ENCODE measurements at places on chromosomes 1 and 21.

GRCh38 chr1:239761509-239761908 lies 330.2 kb upstream of the FMN2 start:
- DNase-seq = no peak

DNA sequence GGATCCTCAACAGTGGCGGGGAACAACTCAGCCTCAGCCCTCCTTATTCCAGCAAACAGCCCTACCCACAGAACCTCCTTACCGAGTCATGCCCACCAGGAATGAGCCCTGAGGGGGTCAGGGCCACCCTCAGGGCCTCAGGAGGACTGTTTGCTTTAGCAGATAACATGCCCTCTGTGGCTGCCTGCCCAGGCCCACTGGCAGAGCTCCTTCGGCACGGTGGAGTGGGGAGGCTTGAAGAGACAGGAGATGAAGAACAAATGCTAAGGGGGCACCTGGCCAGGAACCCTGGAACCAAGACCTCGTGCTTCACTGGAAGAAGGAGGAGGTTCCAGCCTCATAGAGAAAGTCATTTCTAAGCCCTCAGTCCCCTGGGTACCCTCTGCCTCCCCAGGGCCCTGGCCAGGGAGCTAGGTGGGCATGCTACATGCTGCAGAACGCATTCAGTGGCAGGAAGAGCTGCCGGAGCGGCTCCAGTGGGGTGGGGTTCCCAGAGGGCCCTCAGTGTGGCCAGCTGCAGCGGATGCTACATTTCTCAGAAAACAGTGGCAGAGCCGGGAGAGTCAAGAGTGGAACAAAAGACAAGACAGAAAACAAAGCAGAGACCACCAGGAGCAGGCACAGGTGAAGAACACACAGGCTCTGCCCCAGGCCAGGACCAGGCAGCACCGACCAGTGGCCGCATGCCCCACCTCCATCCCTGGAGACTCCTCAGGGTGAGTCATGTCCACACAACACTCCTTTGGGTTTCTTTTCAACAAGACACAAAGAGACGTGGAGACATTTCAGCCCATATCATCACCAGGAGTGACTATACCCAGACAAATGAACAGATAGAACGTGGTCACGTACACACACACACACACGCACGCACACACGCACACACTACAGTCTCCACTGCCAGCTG lies 39.8 kb downstream of the RIMS3 start:
- no peak for DNase-seq

DNA sequence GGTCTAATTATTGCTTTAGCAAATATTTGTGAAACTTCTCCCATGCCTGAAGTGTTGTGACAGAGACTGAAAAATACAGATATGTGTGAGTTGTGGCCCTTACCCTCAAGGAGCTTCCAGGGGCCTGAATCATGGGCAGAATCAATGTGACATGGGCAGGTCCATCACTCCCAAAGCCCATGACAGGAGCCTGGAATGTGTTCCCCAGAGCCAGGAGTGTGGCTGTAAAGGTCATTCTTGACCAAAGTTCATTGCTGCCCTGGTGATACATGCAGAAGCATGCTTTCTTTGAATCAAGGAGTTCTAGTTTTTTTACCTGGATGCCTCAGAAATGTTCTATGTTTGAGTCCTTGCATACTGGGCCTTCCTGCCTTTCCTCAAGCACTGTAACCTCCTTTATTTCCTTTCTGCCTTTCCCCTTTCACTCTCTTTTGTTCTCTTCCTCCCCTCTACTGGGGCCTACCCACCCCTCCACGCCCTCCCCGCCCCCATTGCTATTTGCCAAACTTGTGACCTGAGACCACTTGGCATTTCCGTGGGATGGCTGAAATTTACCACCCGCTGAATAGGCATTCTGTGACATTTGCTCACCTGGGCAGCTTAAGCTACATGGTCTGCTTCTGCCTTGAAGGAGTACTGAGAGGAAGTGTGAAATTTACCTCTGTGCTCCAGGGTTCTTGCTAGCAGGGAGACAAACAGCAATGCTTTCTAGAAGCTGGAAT lies 19.7 kb downstream of the PBX1 start:
- no peak for DNase-seq

DNA sequence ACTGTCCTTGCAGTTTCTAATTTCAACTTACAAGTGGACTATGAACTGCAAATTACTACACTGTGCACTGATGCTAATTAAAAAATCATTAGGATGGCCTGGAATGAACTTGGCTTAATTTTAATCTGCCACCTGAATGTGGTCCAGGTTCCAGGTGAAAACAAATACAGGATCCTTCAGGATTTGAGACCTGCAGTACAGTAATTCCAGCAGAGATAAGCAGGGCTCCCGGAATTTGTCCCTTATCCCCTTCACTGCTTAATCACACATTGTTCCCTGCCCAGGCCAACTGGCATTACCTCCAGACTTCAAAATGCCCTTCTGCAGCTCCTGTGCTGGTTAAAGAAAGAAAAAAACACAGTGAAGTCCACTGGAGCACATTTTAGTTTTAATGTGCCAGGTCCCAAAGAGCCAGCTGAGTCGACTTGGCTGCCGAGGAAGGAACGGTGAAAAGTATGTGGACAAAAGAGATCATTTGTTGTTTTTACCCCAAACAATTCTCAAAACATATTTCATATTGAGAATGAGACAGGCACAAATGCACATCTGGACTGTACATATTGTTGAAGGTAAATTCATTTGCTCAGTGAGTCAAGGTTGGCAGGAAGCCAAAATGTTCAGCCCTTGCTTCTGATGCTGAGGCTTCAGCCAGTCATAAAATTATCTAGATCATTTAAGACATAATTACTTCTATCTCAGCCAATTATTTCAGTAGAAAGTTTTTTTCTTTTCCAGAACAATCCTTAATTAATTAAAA lies 28.3 kb downstream of the DEGS1 start:
- DNase-seq = no peak

GRCh38 chr1:211789641-211790464 lies 40.7 kb downstream of the LPGAT1 start:
- no peak for DNase-seq

GRCh38 chr1:182662121-182662890 lies 22.1 kb downstream of the RGS8 start:
- DNase-seq = no peak

DNA sequence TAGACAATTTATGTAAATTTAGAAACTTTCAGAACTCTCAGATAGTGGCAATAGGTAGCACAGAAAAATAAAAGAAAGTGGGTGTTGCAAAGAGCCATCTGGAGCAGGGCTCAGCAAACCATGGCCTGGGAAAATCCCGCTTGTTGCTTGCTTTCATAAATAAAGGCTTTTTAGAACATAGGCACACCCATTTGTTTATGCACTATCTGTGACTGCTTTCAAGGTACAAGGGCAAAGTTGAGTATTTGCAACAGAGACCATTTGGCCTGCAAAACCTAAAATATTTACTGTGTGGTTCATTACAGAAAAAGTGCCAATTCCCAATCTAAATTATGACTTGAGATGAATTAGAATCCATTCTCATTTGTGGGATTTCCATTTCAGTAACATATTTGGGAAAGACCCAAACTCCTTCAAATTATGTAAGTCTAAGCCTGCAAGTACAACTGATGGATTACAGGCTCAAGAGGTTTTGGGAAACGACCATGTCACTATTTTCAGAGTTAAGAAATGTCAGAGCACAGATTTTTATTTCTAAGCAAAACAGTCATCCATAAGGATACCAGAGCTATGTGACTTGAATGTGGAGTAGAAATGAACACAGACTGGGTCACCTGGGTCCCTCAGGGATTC lies 43.5 kb upstream of the DPT start:
- no peak for DNase-seq

GRCh38 chr1:45263132-45263531 lies 56.7 kb upstream of the ZSWIM5 start:
- no peak for DNase-seq

- no peak for DNase-seq
These were observed 108.8 kb downstream of the KIAA0319L start for GRCh38 chr1:35448344-35448801.

- no peak for DNase-seq
These were observed 5.8 kb upstream of the LAD1 start for GRCh38 chr1:201404722-201405483.

GRCh38 chr1:98406352-98407088 lies 255.0 kb upstream of the SNX7 start:
- no peak for DNase-seq

DNA sequence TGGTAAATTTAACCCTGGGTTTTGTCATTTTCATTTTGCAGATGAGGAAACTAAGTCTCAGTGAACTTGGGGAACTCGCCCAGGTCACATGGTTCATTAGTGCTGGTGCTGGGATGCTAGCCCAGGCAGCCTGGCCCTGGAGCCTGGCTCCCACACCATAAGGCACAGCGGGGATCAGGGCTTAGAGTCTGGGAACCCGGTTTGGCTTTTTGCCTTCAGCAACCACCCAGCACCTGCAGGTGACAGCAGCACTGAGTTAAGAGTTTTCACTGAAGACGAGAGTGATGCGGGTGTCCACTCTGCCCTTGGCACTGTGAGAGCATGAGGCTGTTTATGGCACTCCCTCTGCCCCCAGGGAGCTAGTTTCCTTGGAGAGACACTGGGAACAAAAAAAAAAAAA lies 18.4 kb upstream of the CD101 start:
- no peak for DNase-seq

DNA sequence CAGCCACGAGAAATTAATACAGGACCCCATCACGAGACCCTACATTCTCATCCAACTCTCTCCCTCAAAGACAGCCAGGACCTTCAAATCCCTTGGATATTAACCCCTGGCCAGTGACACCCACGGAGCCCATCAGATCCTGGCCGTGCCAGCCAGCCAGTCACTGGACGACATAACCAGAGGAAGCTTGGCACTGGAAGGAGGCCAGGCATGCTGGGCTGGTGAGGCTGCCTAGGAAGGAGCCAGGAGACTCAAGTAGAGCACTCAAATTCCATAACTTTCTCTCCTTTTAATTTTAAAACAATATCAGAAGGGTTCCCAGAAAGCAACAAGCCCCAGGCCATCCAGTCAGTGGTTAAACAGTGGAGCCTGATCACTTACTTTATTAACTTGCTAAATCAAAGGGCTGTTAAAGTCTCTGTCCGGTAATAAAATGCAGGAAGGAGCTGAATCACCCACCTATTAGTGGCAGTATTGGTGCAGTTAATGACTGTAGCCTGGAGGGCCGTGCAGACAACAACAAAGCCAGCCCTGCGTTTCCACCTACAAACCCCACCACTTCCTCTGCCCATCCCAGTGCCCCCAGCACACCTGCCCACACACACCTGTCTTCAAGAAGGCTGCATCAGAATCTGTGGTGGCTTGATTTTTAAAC lies 78.0 kb downstream of the HIVEP3 start:
- no peak for DNase-seq

DNA sequence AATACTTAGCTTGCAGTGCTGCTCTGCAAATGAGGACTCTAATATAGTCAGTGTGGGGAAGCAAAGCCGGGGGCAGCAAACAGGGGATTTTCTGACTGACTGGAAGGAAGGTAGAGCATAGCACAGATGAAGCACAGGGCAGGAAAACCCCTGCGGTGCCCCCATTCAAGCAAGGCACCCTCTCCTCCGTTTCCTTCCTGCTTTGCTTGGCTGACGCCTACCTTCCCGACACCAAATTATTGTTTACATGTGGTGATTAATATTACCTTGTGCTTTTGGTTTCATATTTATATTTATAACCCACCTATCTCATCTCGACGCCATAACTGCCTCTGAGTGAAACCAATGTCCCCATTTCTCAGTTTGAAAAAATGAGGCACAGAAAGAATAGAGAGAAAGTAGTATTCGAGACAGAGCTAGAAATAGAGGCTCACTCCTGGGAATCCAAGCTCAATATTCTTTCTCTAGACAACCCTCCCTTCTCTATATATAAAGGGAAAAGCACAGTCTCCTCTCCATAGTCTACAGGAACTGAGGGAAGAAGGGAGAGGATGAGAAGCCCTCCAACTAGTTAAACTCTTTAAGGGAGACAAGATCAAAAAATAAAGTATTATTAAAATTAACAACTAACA lies 41.3 kb downstream of the PIK3C2B start:
- DNase-seq = peak; percentile 46

GRCh38 chr1:226308166-226308722 lies 720 bp downstream of the LIN9 start:
- DNase-seq = no peak

DNA sequence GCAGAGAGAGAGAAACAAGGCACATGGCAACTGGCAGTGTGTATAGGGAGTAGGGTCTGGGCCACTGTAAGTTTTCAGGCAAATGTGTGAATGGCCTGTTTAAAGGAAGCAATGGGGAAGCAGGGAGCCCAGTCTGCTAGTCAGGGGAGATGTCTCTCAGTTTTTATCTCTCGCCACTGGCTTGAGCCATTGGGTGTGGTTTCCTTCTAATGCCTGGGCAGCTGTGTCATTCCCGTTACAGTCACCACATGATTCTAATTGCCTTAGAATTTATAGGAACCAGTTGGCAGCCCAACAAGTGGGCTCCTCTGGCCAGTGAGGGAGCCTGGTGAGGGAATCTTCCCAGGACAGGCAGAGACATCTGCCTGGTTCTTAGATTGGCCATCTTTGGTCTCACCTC lies 182.4 kb downstream of the DISC1 start:
- DNase-seq = no peak

GRCh38 chr1:206949641-206950040 lies 3.4 kb upstream of the PIGR start:
- DNase-seq = no peak

- DNase-seq = no peak
These were observed 228.4 kb downstream of the DAB1 start for GRCh38 chr1:57195436-57195941.

GRCh38 chr1:234324821-234325220 lies 48.4 kb upstream of the COA6 start:
- DNase-seq = no peak

DNA sequence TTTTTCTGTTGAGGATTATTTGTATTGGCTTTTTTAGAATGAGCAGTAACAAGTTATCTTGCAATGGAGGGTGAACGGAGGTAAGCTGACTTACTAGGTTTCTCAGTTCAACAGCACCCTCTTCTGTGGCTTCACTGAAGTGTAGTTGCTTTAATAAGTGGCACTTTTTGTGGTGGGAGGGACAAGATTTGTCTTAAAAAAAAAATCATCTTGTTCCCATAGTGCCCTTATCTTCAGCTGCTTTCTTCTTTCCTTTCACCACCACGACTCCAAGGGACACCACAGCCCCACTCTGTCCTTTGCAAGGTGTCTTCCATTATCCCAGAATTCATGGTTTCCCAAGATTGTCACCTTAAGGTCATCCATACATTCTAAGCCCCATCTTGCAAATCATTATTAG lies 92.9 kb downstream of the PIGK start:
- DNase-seq = no peak

DNA sequence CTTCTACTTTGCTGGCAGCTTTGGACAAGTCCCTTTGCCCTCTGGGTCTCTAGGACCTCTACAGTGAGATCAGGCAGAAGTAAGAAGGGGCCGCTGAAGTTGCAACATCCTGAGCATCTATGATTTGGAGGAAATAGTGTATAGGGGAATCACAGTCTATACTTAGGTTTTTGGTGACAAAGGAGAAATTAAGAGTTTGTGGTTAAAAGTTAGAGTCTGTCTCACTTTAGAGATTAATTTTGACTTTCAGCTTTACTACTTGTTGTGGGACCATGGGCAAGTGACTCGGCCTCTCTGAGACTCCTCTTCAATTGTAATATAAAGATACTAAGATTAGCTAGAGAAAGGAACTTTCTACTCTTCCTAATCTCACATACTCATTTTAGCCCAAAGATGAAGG lies 33.1 kb upstream of the LMX1A start:
- no peak for DNase-seq
